GM12891 (cell line): ENCODE measurements at places on chromosomes 12 and 14.

DNA sequence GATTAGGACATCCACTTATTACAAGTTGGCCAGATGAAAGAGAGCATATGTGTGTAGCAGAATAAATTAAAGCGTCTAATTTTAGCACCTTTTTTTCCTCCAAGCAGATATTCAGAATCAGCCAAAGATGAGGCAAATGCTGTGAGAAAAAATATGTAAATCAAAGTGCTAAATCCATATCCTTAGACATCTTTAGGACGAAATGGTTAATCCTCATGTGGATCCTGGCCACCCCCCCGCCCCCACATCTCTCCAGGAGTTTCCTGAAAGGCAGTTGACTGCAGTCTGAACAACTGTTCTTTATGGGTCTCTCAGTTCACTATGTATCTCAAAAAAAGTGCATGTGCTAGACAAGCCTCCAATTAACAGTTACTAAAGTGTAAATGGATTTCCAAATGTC lies 1768.1 kb upstream of the SEL1L start:
- DNase-seq: no peak

- DNase-seq: no peak
Measured at GRCh38 chr12:100138803-100139098, 3.9 kb downstream of the BLTP3B start.

DNA sequence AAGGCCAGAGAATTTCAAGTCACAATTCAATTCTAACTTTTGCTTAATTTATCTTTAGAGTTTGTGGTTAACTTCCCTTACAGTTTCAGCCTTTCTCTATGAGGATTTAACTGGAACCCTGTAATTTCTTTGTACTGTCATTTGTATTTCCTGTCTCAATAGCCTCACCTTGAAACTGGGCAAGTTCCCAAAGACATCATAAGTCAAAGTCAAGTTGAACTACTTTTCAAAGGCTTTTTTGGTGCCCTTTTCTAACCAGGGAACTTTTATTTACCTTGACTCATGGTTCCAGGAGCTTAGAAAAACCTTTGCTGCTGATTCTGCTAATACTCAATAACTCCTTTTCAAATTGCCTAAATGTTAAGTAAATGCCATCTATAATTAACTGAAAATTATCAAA lies 200.8 kb upstream of the KRR1 start:
- DNase-seq: no peak

DNA sequence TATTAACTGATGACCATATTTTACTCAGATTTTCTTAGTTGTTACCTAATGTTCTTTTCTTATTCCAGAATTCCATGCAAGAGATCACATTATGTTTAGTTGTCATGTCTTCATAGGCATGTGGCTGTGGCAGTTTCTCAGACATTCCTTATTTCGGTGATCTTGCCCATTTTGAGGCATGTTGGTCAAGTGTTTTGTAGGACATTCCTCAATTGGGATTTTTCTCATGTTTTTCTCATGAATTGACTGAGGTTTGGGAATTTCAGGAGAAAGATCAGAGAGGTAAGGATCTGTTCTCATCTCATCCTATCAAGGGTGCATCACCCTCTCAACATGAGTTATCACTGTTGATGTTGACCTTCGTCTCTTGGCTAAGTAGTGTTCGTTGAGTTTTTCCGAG lies 81.3 kb downstream of the CHST11 start:
- DNase-seq: no peak

DNA sequence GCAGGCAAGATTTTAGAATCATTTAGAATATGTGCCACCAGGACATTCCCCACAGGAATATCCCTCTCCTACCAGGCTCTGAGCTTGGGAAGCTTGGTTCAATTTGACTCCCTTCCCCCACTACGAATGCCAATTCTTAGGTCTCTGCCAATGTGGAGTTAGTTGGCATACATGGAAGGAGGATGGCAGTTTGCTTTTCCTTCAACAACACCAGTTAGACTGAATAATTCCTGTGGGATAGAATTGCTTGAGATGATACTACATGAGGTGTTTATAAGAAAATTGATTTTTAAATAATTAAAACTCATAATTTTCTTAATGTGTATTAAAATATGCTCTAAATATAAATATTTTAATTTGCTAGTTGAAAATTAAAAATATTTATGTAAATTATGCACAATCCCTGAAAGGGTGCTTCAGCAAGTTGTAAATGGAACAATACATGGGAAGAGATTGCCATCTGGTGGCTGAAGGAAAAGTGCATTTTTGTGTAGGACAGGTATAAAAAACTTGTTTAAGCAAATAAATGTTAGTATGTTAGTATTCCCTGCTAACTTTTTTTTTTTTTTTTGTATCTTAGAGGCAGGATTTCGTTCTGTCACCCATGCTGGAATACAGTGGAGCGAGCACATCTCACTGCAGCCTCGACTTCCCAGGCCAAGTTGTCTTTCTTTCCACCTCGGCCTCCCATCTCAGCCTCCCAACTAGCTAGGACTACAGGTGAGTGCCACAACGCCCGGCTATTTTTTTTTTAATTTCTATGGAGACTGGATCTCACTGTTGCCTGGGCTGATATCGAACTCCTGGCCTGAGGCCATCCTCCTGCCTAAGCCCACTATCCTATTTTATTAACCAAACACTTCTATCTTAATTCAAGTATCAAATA lies 25.8 kb upstream of the STRAP start:
- no peak for DNase-seq

DNA sequence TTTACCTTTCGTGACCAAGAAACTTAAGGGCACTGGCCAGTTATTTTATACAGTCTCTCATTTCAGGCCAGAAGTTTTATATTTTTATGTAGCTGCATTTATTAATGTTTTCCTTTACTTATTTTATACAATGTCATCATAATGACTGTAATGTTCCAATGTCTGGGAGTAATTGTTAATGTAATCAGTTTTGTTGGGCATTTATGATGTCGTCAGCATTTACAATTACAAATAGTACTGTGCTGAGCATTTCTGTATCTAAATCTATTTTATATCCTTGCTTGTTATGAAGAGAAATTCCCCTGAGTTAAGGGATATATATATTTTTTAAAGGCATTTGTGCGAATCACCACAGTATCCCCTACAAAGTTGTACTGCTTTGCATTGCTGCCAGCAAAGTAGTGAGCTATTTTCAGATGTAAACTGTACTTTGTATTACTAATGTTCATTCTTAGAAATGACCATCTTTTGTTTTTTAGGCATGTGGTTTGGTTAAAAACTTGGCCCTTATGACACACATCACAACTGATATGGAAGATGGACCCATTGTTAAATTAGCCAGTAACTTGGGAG lies 74.4 kb downstream of the POLR3B start:
- no peak for DNase-seq

GRCh38 chr12:128690641-128691040 lies 133.1 kb downstream of the SLC15A4 start:
- DNase-seq: no peak

- no peak for DNase-seq
Measured at GRCh38 chr14:85310491-85311272, 219.3 kb upstream of the FLRT2 start.

DNA sequence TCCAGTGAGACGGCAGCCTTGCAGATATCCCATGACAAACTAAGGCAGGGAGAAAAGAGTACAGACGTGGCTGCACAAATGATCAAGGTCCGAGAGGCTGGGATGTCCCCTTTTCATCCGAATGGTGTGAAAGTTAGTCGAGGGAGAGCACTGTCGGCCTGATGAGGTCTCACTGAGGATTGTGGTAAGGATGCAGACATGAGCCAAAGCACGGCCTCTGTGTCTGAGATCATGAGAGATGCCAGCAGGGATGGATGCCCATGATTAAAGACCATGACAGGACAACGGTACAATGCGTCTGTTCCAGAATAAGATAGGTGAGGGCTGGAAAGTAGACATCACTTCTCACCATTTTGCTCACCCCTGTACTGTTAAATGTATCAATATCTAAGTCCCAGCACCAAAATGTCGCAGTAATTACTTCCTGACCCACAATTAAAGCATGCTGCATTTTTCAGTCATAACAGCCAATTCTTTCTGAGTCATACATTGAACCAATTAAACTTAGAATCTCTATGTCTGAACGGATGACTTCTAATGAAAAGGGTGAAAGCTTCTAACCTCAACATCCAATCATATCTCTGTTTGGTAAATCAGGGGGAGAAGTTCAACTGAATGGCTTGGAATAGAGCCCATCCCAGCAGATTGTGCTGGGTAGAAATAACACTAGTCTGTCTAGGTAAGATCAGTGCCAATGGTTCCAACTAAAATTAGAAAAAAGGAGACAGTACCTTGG lies 249.6 kb upstream of the SOX5 start:
- DNase-seq: no peak

- no peak for DNase-seq
Measured at GRCh38 chr14:93114068-93114710, 1.5 kb downstream of the ITPK1 start.
